ENCODE measurements at places on chromosomes 5 and 9. TPM values are rescaled to one million over a fixed set of nuclear protein-coding genes. Genes with fewer than 3 reads are reported as not detected.

CNTLN gene
- total RNA-seq: 13.7 TPM

DNA sequence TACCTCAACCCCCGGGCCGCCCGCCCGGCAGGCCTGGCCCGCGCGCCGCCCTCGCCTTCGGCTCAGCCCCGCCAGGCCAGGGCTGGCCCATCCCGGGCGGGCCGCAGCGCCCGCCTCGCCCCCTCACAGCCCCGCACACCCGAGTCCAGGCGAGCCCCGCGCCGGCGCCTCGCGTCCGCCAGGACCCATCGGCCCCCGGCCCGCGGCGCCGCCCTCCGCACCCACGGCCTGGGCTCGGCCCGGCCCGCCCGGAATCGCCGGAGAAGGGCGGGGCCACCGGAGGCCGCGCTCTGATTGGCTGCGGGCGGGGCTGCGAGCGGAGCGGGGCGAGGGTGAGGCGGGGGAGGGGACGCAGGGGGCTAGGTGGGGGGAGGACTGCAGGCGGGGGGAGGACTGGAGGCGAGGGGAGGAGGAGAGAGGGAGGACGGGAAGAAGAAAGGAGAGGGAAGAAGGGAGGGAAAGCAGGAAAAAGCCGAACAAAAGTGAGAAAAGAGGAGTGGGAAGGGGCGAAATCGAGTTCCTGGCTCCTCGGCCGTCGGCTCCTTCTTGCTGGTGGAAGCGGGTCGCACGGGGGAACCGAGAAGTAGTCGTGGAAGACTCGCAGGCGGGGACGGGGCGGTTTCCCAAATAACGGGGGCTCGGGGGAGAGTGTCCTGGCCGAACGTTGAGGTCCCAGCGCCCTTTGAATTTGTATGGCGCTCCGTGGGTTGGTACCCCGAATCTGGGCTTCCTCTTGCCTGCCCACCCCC is 472 bp upstream of the UBTD2 start:
- DNase-seq: peak; percentile 97

- DNase-seq: no peak
Observed at GRCh38 chr9:114685951-114686350, 4.0 kb upstream of the TEX48 start.

GRCh38 chr5:156219483-156220005 is 107.4 kb upstream of the SGCD start:
- peak; percentile 43 for DNase-seq

- peak; percentile 96 for DNase-seq
Observed at GRCh38 chr5:156762771-156763170, 87.3 kb upstream of the PPP1R2B start.

GRCh38 chr9:89591274-89592212 is 13.3 kb upstream of the GADD45G start:
- peak; percentile 55 for DNase-seq

- DNase-seq: no peak
Observed at GRCh38 chr9:68802525-68803015, 97.5 kb downstream of the PIP5K1B start.

DNA sequence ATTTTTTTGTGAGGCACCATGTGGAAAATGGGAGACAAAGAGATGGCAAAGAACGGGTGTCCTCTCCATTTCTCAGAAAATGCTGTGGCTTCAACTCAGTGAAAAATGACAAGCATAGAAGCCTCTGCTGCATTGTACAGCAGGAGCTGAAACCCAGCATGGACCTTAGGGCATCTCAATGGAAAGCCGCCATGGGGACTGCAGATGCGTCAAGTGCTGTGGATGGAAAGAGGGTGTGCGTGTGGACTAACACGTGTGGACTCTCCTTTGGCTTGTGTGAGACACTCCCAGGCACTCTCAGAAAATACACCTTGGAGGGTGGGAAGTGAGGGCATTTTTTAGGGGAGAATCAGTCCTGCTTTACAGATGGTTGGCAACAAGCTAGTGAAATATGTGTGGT is 2.2 kb upstream of the GLRX start:
- DNase-seq: no peak
